ENCODE measurements at places on chromosomes 1 and 21.

GRCh38 chr1:1217621-1218523, 3.9 kb upstream of the TNFRSF4 start:
- no peak for DNase-seq

- DNase-seq, result no peak
Measured at GRCh38 chr1:3192361-3192760, 123.4 kb downstream of the PRDM16 start.

- DNase-seq, result no peak
Measured at GRCh38 chr1:67135354-67135753, 584 bp upstream of the C1orf141 start.

DNA sequence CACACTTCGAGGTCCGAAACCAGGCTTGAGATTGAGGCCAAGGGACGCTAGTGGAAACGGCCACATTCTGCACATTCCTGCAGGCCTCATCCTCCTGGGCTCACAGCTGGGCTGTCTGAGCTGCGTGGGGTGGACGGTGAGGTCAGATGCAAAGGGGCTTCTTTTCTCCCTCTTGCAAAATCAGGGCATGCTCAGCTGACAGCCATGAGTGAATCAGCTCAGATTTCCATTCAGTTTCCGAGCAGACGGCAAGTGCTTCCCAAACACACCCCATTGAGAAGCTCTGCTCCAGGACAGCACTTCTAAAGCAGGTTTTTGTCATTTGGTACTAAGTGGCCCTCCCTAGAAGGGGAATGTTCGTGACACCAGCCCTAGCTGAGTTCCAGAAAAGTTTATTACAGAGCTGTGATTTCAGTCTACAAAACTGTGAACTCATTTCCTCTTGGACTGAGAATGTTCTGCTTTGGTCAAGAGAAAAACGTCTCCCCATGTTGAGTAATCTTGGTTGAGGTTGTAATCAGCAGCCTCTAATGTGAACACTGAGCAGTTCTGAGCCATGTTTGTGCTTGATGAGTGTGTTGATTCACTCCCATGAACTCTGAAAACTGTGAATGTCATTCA, 10.0 kb downstream of the PDPN start:
- no peak for DNase-seq

- DNase-seq, result no peak
Measured at GRCh38 chr1:225940385-225941151, 452 bp downstream of the LEFTY2 start.

DNA sequence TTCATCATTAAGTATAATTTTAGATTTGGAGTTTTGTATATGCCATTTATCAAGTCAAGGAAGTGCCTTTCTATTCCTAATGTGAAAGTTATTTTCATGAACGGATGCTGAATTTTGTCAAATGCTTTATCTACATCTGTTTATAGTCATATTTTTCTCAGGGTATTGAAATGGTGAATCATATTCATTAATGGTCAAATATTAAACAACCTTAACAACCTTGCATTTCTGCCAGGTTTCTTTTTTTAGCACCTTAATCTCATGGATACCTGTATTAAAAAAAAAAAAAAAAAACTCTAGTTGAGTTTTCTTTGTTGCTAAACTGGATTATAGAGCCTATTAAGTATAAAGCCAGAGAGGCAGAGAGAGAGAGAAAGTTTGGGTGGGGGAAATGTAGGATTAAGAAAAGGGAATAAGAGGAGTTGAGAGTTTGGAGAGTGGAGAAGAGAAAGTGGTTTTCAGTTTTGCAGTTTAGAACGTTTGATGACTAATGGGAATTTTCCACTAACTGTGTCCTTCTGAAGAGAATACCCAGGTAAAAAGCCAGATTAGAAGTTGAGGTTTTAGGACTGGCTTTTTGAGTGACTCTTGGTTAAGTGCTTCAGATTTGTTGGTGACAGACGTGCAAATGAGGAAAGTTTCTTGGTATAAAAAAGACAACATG, 305.0 kb downstream of the HLX start:
- no peak for DNase-seq

DNA sequence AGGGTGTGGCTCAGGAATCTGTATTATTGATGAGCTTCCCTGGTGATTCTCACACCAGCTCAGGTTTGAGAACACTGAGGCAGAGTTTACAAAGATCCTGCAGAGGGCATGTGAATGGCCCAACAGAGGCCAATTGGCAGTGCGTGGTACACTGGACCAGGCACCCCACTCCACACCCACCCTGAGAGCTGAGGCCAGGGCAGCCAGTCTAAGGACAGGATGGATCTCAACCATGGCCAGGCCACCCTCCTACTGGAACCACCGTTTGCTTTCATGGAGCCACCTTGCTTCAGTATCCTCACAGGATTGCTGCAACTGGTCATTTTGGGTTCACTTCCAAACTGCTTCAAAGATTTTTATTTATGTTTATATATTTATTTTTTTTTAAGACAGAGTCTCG, 7.3 kb upstream of the RASSF5 start:
- DNase-seq, result no peak

DNA sequence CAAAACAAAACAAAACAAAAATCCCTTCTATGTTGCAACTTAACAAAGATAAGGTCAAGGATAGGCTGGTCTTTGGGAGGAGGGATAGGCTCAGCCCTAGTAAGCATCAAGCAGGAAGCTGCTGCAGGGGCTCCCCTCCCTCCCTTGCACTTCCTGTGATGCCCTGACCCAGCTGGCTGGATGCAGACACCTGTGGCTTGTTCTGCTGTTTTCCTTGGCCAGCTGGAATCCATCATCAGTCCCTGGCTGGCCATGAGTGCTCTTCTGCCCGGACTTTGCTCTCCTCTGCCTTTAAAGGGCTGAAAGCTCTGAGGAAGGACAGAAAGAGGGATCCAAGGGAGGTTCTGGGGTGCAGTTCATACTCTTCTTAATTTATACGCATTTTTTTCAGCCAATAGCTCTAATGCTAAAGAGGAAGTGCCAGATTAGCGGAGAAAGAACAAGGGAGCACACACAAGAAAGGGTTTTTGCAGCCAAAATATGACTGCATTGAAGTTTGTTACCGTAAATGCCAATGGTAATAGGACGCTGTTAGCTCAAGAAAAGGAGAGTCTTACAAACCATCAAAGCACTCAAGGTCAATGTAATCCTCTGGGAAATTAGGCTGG, 19.9 kb upstream of the UBE2U start:
- no peak for DNase-seq

GRCh38 chr1:214989341-214989740, 93.2 kb upstream of the KCNK2 start:
- no peak for DNase-seq

DNA sequence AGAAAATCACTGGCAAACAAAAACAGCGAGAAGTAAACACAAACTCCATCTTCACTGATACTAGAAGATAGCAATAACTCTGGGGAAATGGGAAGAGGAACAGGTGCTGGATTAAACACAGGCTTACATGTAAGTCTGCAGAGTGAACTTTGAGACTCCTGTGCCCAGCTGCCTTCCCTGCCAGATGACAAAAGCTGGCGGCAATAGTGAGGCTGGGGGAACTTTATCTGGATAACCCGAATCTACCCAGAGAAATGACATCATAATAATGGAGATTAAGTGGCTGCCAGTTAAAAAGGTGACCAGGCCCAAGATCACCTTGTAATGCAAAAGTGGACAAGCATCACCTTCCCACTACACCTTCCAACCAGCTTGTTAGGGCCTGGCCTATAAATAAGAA, 184.5 kb downstream of the CHRM3 start:
- no peak for DNase-seq

DNA sequence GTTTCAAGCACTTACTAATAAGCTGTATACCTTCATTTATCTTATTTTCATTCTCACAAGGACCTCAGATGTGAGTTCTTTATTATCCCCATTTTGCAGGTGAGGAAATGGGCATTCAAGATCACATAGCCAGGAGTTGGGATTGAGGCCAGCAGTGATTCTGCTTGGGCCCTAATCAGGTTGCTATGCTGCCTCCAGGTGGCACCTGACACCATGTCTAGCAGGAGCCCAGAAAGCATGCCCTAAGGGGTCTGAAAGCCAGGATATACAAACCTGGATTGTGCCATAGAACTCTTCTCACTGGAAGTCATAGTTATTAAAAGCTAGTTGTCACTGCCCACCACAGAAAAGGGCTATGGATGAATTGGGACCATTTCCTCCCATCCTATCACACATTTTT, 61.1 kb downstream of the FYB2 start:
- DNase-seq, result no peak

DNA sequence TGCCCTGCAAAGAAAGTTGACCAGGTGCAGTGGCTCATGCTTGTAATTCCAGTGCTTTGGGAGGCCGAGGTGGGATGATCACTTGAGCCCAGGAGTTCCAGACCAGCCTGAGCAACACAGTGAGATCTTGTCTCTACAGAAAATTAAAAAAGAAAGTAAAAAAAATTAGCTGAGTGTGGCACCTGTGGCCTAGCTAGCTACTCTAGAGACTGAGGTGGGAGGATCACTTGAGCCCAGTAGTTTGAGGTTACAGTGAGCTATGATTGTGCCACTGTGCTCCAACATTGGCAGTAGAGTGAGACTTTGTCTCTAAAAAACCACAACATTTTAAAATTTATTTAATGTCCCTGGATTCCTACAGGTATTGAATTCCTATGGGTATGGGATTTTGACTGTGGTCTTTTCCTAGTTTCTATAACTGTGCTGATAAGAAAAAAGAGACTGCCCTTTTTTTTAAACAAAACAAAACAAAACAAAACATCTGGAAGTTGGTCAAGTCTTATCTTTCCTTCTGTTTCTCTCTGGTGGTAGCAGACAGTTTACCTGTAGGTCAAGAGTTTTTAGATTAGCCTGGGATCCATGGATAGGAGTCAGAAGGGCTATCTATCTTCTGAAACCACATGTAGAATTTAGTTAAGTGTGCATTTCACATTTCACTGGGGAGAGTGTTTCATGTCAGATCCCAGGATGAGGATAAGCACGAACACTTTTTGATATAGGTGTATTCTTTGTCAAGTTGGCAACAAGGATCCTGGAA, 18.8 kb downstream of the UCK2 start:
- no peak for DNase-seq

- peak; percentile 83 for DNase-seq
Measured at GRCh38 chr1:209937996-209938959, at the start of gene SYT14. SYT14 (plus strand) TSS chr1:209938217; CDS start chr1:209938265, 48 bp downstream.

GRCh38 chr1:65170511-65171142, 22.6 kb downstream of the AK4 start:
- no peak for DNase-seq

DNA sequence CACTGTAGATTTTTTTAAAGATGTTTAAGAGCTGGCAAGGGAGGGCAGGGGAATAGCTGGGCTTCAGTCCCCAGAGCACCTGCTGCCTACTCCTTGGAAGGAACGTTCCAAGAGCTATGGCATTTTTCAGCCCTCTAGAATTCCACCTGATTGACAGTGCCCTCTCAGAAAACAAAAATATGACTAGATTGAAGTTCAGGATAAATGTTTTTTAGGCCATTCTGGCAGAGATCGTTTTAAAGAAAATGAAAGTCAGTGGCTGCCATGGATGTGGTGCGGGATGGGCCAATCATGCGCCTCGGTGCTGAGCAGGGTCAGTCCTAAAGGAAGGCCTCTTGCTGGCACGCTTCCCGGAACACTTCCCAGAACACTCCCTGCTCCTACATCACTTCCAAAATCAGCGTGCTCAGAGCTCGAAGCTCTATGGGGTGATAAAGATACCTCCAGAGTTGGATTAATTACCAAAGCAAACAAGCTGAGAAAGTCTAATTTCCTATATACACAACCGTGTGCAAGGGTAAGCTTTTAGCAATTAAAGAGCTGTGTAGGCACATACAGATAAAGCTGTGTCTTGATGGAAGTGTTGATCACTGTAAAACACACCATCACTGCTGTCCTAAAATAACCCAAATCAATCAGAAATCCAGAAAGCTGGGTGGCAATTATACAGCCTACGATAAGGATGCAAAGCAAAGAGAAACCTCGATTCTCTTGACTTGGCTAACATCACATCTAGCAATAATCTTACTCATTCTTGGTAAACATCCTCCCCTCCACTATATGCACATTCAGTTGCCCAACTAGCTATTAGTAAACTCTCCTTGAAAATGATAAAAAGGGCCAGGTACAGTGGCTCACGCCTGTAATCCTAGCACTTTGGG, 34.6 kb downstream of the TGFBR3 start:
- no peak for DNase-seq

- no peak for DNase-seq
Measured at GRCh38 chr1:55869065-55869464, 653.9 kb upstream of the USP24 start.

DNA sequence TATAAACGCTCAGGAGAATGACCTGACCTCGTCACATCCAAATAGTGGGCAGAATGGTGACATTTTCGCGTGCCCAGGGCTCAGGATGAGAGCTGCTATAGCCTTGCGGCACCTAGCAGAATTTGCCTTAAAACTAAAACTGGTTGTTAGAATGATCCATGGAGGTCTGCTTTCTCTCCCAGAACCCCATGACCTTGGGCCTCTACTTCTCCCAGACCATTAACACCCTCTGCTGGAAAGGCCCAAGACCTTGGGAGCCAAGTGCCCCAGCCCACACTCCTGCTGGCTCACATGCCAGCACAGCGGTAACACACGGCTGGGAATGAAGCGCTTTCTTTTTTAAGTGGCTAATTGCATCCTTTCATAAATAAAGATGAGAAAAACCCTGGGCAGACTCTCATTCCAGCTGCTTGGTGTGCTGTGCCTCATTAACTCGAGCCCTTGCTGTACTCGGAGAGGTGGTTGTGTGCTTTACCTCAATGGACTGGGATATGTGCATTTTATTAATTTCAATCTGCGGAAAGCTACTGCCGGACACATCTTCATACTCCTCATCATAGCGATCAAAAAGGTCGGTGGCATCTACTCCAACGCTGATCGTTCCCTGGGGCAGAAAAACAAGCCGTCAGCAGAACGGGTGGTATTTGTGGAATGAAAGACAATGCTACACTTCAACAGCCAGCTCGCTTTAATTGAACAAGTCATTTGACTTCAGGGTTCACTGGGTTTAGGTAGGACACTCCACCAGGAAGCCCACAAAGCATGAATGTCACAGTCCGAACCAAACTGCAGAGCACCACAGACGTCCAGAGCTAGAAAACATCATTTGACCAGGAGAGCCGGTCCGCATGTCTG, 29.0 kb downstream of the THAP3 start:
- no peak for DNase-seq

GRCh38 chr1:242178924-242179708, 180.2 kb upstream of the MAP1LC3C start:
- DNase-seq, result no peak

- no peak for DNase-seq
Measured at GRCh38 chr1:210573141-210573540, 244.4 kb downstream of the HHAT start.

DNA sequence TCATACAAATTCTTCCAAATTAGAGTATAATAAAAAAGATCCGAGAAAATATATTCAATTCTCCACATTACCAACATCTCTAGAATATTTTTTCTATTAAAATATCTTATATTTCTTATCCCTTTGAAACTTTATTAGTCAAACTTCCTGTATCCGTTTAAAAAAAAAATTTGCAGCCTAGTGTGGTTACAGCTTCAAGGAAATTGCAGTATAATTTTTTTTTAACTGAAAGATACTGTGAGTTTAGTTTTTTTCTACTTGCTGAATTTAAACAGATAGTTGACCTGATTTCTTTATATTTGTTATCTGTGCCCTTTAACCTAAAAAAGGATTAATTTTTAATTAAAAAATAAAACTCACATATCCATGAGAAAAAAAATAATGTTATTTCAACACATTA, 1.5 kb downstream of the RGS18 start:
- DNase-seq, result no peak
